Kidney glomerular epithelial cell (primary cell): ENCODE measurements at places on chromosomes 6 and 20.
A peak's percentile ranks its signal among the peaks of the same experiment; 100 is the strongest.

DNA sequence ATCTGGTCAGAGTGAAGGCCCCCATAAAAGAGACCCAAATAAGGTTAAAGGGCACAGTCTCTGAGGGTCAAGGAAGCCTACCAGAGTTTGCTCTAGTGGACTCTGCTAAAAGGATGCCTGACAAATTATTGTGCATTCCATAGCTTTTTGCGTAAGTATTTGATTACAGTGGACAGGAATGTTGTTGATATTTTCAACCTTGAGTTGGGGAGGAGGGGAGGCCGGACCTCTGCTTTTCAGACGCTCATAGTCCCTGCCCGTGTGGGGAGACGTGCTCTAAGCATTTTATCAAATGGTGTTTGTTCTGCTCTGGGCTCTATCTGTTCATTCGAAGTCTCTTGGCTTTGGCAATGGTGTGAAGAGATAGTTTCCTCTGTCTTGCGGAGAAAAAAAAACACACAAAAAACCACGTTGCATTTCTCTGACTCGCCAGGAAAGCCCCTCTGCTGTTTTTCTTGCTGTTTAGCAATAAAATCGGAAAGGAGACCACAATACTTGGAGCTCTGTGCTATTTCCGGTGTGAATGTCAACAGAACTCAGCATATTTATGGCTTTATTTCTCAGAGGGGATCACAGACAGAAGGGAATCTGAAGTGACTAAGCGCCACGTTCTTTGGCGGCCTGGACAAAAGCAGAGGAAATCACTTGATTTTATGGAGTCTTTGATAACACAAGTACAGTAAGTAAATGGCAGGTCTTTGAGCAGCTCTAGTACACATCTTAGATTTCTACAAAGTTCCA is 159.8 kb downstream of the ZFP64 start:
- DNase-seq, result peak; percentile 49

DNA sequence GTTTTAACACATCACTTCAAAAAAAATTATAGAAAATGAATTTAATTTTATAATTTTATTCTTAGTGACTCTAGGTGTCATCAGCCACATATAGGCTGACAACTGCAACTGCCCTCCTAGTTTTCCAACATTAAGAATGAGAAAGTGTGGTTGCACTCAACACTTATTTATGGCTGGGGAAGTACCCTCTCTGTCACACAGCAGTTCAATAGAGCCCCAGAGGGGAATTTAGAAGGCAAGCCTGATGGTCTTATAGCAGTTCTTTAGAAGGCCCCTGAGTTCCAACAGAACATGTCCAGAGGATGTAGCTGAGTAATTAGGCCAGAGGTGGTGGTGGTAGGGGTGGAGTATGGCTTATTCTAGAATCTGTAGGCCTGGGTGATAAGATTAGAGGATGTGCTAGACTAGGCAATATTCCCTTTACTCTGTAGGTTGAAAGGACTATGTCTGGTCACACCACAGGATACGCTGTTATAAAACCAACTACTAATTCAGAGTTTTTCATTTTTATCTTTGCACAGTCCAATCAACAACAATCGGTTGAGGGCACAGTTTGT is 226.5 kb upstream of the CITED2 start:
- DNase-seq, result no peak

- no peak for DNase-seq
Observed at GRCh38 chr6:43773050-43773979, 3.3 kb downstream of the VEGFA start.

DNA sequence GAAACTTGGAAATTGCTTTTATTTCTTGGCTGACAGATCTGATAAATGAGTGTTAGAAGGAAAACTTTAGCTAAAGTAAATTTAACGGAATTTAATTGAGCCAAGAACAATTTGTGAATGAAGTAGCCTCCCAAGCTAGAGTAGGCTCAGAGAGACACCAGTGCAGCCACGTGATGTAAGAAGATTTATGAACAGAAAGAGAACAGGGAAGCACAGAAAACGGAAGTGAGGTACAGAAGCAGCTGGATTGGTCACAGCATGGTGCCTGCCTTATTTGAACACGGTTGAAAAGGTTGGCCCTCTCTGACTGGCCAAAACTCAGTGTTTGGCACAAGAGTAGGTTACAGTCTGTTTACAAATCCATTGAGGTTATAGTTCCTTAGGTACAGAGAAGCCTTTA is 29.5 kb upstream of the IFNGR1 start:
- DNase-seq, result no peak

GRCh38 chr6:145345094-145345493 is 390.2 kb downstream of the EPM2A start:
- no peak for DNase-seq

GRCh38 chr20:46507760-46508407 is 5.5 kb downstream of the ZNF334 start:
- no peak for DNase-seq

GRCh38 chr6:2257363-2257762 is 12.0 kb upstream of the GMDS start:
- no peak for DNase-seq

DNA sequence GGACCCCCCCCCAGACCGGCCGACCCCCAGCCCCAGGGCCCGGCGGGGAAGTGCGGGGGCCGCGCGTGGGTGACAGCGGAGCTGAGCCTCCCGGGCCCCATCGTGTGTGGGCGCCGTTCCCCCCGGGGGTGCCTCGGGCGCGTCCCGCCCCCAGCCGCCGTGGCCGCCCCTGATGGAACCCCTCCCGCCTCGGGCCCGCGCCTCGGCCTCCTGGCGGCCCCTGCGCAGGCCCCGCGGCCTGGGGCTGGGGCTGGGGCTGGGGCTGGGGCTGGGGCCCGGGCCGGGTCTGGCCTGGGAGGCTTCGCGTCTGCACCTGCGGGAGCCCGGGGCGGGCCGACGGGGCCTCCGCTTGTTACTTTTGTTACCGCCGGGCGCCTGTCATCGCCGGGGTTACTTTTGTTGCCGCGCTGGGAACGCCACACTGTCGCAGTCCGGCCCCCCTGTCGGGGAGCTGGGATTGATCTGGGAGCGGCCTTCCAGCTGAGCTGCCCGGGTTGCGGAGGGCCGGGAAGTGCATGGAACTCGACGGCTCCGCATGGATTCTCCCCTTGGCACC is 598 bp downstream of the OGFR start:
- DNase-seq, result no peak

DNA sequence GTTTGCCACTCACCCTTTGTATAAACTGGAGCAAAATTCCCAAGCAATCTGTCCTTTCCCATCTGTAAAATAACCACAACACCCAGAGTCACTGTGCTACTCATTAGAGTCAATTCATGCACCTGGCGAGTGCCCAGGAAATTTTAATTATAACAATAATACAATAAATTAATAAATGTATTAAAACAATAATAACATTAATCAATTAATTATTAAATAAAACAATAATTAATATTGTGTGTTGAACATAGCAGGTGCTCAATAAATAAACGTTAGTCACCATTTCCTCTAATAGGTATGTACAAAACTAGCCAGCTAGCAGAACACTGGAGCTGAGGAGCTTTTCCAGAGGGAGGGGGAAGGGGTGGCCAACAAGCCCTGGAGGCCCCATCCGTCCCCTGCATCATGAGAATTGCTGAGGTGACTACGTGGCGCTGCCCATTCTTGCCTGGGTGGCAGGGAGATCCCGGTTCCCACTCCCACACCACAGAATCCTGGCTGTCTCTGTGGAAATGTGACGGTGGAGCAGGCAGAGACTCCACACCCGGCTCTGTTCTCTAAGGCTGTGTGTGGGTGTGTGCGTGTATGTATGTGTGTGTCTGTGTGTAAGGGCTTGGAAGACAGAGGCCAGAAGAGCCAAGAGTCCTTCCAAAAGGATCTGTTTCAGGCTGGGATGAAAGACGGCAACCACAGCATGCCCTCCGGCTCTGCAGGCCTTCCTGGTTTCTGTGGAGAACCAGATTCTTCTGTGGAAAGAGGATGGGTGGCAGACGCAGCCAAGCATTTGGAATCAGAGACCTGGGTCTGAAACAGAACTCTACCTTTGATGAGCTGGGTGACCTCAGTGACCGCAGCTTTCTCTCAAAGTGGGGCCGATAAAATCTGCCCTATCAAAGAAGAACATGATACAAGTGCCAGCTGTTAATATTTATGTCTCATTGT is 18.8 kb upstream of the EZR start:
- DNase-seq, result no peak

DNA sequence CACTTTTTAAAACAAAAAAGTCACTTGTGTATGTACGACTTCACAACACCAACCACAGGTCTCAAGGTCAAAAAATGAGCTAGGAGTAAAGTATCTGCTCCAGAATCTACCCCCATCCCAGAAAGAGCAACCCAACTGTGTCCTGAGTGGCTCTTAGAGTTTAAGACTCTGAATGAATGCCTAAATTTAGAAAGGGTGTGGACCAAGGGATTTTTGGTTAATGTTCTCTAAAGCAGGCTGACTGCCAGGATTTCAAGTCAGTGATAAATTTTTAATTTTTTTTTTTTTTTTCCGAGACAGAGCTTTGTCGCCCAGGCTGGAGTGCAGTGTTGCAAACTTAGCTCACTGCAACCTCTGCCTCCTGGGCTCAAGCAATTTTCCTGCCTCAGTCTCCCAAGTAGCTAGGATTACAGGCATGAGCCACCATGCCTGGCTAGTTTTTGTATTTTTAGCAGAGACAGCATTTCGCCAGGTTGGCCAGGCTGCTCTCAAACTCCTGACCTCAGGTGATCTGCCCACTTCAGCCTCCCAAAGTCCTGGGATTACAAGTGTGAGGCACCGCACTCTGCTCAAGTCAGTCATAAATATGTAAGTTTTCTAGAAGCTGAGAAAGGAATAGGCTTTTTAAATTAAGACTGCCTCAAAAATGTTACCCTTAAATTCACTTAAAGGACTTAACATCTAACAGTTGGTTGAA is 20.2 kb downstream of the STAU1 start:
- DNase-seq, result no peak

GRCh38 chr20:35491823-35492222 is 36.4 kb downstream of the CEP250 start:
- DNase-seq, result no peak

DNA sequence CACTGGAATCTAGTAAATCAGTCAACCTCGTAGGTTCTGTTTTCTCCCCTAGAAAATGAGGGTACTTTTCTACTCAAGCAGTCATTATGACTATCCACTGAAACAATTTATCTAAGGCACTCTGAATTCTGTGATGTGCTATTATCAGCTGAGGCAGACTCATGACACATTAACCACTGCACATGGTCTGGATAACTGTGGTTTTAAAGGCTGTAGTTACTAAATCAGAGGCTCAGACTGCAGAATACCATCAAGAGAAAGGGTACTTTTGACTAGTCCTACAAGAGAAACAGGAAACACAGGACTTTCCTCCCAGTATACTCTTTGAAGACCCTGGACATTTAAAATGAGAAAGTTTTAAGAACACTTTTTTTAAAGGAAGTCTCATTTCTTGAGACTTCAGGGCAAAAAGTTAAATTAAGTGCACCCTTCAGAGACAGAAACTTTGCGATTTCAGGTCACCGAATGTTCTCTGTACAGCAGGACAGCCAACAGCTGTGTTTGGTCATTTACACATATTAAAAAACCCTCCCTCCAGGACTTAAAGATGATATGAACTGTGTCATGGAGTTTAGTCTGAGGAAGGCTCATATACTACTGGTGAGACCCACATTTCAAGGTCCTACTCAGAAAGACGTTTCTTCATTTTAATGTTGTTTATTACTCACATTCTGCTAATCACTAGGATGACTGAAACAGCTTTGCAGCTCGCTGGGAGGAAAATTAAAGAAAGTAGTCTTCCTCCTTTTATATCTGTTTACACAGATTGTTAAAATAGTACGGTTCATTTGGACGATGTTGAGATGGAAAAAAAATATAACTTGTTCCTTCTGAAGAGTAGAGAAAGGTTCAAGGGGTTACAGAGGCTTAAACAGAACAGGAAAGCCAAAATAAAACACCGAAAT is 19.9 kb downstream of the ATXN1 start:
- DNase-seq, result peak; percentile 97

GRCh38 chr20:36102809-36103596 is 51.5 kb upstream of the EPB41L1 start:
- no peak for DNase-seq
